Retina (tissue), 1 donor: ENCODE measurements at places on chromosomes 5 and 9.

DNA sequence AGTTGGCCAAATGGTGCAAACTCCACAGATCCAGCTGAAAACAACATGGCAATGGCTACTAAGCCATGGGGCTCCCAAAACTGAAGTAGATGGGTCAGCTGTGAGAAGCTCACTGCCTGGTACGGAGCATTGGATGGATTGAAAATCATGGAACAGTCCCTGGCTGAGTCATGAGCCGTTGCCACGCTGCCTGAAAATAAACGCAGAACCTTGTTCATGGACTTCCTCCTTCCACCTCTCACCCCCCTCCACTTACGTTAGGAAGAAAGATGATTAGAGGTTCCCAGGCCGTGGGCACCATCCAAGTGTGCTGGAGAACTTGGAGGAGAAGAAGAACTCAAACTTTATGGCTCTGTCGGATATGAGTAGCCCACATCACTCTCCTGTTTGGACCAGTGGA, 6.8 kb upstream of the DIPK1B start:
- DNase-seq: no peak

GRCh38 chr5:180399401-180400215, 46.5 kb upstream of the GFPT2 start:
- DNase-seq: no peak

DNA sequence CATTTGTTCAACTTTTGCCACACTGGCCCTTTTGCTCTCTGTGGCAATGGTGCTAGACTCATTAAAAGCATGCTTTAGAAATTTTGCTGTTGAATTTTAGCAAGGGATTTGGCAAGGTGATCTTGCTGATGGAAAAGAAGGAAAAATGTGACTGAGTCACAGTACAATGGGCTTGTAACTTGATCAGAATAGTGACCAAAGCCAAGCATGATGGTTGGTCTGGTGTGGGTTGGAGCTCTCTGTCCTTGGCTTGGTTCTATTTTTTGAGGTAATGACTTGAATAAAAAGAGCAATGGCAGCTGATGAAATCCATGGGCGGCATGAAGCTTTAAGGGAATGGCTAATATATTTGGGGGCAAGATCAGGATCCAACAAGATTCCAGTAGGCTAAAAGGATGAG, 114.4 kb upstream of the ZNF366 start:
- DNase-seq: no peak

- no peak for DNase-seq
Observed at GRCh38 chr5:114308508-114308907, 53.4 kb upstream of the KCNN2 start.

- no peak for DNase-seq
Observed at GRCh38 chr5:95410279-95410678, 19.1 kb downstream of the FAM81B start.

DNA sequence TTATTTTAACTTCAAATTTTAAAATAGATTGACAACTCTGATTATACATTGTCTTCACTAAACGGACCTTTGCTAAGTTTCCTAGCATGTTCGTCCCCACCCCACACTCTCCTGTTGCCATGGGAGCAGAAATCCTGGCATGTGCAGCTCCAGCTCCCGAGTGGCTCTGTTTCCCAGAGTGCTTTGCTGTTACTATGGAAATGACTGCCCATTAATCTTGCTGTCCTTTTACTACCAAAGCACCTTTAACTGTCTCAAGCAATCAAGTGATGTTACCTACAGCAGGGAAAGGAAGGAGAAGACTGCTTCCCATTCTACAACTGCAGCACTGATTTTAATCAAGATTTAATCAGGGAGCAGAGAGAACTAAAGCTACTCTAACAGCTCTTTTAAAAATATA, 212.0 kb upstream of the KIF2A start:
- DNase-seq: peak; percentile 62

GRCh38 chr5:77563475-77563874, 71.4 kb upstream of the WDR41 start:
- DNase-seq: no peak

DNA sequence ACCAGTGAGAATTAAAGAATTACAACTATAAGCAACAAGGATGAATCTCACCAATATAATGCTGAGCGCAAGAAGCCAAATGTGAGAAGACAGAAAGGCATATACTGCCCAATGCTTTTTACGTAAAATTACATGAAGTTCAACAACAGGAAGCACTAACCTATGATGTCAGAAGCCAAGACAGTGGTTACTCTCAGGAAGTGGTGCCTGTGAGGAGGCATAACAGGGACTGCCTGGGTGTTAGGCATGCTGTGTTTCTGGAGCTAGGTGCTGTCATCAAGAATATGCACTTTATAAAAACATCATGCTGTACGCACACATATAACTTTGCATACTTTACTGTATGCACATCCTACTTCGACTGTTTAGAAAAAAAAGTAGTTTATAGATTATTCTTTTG, 30.1 kb downstream of the FRMD3 start:
- no peak for DNase-seq

- no peak for DNase-seq
Observed at GRCh38 chr9:77953590-77953989, 78.0 kb downstream of the GNAQ start.

- no peak for DNase-seq
Observed at GRCh38 chr5:108141676-108142075, 240.2 kb downstream of the FBXL17 start.

GRCh38 chr5:132762246-132763000, 14.6 kb downstream of the SEPTIN8 start:
- no peak for DNase-seq

GRCh38 chr5:172760959-172761358, 10.0 kb downstream of the DUSP1 start:
- no peak for DNase-seq

DNA sequence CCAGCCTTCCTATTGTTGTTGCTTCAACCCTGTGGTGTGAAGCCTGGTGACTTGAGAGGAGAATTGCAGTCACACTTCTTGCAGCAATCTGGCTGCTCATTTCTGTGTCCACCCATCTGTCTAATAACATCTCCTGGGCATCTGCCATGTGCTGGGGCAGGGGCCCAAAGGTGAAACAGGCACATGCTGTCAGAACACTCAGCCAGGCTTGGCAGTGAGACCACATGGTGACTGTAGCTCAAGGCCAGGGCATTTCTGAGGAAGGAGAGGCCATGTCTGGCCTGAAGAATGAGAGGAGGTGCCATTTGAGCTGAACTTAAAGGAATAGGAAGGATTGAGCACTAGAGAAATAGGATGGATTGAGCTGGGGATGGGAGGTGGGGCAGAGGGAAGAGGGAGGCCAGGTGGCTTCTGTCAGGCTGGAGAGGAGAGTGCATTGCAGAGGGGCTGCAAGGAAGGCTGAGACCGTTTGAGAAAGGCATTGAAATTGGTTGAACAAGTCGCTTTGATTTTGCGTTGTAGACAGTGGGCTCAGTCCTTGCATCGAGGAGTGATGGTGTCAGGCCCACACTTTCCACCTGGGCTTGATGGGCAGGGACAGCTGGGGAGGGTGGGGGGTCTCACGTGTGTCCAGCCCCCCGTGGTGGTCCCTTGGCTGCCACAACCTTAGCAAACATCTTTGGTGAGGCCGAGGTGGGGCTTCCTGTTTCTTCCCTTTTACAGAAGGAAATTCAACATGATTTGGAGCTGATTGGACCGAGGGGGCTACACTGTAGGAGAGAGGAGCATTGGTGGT, 222.4 kb downstream of the CACNA1B start:
- no peak for DNase-seq

DNA sequence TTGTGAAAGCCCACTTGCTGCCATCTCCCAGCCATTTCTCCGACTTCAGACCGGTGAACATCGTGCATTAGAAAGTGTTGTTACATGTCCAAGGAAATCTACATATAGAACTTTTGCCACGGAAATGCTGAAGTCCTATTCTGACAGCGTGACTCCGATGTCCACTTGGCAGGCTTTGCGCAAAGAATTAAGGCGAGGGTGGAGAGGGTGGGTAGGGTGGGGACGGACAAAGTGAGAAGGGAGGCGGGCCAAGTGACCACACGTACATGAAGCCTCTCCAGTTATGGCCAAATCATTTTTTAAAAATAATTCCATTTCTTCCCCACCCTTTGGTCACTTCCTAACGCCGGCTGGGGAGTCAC, 460 bp upstream of the ACO1 start:
- DNase-seq: no peak

DNA sequence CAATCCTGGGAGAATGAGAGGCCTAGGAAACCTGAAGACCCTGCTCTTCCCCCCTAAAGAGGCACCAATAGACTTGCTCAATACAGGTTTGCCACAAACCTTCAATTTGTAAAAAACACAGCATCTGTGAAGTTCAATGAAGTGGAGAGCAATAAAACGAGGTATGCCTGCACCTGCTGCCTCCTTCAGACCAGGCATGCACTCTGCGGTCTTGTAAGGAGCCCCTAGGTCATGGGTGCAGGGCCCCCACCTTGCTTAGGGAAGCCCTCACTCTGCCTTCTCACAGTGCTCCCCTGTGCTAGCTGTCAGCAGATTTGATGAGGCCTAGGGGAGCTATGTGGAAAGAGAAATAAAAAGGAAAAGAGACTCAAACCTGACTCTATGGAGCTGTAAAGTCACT, 72.1 kb upstream of the GALNT10 start:
- DNase-seq: no peak
